ENCODE measurements at places on chromosomes 3 and 15.

DNA sequence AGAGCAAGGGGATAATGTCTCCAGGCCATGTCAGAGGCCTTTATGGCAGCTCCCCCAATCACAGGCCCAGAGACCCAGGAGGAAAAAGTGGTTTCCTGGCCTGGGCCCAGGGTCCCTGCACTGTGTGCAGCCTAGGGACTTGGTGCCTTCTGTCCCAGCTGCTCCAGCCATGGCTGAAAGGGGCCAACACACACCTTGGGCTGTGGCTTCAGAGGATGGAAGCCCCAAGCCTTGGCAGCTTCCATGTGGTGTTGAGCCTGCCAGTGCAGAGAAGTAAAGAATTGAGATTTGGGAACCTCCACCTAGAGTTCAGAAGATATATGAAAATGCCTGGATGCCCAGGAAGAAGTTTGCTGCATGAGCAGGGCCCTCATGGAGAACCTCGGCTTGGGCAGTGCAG is 18.1 kb upstream of the TP63 start:
- DNase-seq = no peak

DNA sequence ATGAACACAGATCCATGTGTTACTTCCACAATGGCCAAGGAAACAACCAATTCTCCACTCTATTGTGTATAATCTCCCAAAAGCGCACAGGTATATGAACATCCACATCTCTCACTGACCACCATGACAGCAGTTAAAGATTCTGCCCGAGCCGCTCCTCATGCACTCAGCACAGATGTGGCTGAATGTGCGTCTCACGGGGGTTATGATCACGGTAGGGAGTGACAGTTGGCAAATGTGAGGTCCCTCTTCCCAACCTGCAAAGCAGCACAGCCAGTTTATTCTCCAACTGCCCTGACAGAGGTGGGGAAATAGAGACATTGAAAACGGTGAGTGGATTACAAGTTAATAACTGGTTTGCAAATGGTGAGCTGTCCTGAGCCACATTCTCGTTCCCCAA is 17.6 kb downstream of the FOXP1 start:
- no peak for DNase-seq

DNA sequence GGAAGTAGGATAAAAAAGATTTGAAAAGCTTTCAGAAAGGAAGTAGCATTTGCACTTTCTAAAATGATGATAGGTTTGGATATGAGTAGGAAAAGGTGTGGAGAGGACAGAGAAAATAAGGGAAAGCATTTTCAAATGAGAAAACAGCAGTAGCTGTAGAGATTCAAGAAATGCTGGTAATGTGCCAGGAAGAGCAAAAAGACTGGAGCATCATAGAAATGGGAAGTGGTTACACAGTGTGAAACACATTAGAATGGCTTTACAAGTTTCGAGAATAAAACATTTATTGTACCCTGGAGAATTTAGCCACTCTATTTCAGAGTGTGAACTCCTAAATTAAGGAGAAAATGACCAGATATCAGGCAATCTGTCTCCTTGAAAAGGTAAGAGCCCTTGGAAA is 108.3 kb upstream of the CHL1 start:
- no peak for DNase-seq

GRCh38 chr15:38247336-38247735 is 5.3 kb upstream of the SPRED1 start:
- DNase-seq = no peak
